ENCODE measurements at places on chromosomes 4 and X.

DNA sequence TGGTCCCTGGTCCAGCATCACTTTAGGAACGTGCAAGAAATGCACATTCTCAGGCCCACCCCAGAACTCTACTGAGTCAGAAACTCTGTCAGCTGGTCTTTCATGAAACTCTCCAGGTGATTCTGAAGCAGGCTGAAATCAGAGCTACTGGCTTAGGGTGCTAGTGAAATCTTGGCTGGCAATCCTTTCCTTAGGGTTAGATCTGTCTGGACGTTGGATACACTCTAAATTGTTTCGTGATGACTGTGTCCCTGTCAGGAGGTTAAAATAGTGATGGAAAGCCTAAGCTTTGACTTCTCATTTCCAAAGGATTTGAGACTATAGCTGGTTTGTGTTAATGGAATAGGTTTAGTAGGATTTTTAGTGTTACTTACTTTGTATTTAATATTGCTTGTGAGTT lies 99.1 kb downstream of the ARHGAP10 start:
- no peak for DNase-seq

GRCh38 chr4:15149839-15150592 lies 147.7 kb downstream of the CPEB2 start:
- DNase-seq = no peak

DNA sequence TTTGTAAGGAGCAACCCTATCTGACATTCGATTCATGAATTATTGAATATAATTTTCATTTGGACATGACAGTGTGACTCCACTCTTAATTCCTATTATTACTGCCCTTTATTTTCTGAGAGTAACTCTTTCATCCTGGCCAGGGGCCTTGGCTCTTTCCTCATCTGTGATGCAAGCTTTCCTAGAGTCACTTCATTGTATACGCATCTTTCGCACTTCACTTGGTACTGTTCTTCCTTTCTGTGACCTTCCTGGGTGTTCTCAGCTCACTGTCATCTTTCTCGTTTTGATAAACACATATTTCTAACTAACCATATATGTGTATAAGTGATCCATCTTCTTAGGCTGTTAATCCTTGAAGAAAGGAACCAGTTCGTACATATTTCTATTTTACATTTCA lies 160.3 kb downstream of the PDGFC start:
- DNase-seq = no peak

GRCh38 chr4:4182835-4183568 lies 43.7 kb downstream of the OTOP1 start:
- no peak for DNase-seq

DNA sequence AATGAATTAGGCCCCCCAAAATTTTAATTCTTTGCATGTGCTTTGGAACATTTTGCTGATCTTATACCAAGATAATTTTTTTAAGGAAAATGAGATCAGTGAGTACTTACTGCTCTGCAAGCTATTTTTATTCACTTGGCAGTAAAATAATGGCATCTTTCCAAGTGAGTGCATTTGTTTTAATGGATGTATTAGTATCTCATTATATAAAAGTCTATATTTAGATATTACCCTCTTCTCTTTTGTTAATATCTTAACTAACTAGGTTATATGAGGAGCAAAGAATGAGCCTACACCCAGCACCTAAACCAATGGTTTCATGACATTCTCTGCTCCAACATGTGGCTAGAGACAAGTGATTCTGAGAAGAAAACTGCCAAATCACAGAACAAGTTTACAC lies 21.1 kb upstream of the ARAF start:
- DNase-seq = no peak

DNA sequence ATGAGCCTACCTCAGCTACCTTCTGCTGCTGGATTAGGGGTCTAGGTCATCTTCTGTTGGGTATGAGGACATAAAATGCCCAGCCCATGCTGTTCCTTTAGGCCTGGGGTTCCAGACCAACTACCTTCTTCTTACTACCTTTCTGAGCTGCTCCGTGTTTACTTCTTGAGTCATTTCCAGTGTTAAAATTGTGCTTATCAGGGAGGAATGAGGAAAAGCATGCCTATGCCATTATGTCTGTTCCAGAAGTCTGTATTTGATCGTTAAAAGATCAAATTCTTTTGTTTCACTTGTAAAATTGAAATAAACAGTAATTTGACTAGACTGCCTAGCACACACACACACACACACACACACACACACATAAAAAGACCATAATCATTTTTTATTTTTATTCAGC lies 1912.7 kb upstream of the TENM3 start:
- no peak for DNase-seq

- no peak for DNase-seq
Measured at GRCh38 chr4:104393655-104394324, 100.9 kb downstream of the CXXC4 start.

DNA sequence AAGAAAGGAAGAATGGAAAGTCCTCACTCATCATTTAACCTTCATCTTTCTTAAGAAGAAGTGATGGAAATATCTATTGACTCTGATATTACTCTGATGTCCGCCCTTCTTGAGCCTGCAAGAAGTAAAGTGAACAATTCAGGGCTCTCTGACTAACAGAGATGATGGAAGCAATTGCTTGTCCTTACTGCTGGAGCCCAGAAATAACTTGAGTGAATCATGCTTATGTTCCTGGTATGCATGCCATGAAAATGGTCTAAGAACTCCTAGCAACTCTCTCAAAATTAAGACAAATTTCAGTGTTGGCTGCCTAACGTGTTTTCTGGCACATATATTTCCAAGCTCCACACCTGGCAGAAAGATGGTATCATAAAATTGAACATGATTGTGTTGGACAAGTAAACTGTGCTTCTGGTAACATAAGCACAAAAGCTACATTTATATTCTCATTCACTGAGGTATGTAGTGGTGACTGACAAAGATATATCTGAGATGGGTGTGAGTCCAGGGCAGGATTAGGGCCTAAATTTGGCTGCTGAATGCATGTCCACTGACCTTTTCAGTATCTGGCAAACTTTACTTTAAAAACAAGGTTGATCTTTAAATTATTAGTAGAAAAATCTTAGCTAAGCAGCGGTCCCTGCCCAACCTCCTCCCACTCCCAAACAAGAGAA lies 109.2 kb upstream of the OTUD4 start:
- no peak for DNase-seq

DNA sequence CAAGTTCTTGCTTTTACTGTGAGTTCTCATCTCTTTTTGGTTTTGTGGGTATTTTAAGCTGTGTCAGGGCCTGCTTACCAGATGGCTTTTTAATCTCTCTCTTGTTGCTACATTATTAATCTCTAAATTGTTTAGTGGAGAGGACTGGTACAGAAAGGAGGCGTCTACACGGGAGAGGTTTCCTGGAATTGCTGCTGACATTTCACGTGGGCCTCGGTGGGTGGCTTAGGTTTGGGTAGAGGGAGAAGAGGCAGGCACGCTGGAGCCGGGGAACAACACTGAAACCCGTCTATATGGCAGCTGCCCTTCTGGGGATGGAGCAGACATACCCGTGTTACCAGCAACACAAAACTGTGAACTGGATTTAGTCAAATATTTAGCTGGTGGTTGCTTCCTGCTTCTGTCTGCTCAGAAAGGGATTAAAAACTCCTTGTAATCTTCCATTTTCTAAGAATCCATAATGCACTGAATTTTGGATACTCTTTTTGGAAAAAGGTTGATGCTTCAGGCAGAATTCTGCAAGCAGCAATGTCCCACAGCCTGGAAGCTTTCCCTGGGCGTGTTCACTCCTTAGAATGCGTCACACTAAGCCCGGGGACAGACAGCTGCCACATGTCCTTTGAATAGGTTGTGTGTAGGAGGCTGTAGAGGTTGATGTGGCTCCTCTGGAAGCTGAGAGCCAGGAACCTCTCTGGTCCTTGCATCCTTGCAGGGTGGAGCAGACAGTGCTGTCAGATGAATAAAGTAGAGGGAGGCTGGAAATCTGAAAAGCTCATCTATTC lies 199.8 kb upstream of the GATB start:
- DNase-seq = no peak

- DNase-seq = no peak
Measured at GRCh38 chr4:136650541-136651277, 881.6 kb downstream of the PCDH18 start.

- no peak for DNase-seq
Measured at GRCh38 chr4:15558561-15558960, 88.9 kb downstream of the CC2D2A start.

DNA sequence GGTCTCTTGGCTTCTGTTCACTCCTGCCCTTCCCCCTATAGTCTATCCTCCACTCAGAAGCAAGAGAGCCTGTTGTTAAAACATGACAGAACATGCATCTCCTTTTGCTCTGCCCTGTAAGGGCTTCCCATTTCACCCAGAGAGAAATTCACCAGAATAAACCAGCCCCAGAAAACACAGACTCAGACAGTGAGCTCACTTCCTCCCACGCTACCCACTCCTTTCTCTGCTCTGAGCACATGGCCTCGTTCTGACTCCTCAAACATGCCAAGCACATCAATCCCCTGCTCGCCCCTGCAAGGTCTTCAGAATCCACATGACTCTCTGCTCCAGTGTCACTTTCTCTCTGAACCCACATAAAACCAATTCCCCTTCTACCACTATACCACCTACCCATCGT lies 50.4 kb downstream of the MID1 start:
- no peak for DNase-seq

DNA sequence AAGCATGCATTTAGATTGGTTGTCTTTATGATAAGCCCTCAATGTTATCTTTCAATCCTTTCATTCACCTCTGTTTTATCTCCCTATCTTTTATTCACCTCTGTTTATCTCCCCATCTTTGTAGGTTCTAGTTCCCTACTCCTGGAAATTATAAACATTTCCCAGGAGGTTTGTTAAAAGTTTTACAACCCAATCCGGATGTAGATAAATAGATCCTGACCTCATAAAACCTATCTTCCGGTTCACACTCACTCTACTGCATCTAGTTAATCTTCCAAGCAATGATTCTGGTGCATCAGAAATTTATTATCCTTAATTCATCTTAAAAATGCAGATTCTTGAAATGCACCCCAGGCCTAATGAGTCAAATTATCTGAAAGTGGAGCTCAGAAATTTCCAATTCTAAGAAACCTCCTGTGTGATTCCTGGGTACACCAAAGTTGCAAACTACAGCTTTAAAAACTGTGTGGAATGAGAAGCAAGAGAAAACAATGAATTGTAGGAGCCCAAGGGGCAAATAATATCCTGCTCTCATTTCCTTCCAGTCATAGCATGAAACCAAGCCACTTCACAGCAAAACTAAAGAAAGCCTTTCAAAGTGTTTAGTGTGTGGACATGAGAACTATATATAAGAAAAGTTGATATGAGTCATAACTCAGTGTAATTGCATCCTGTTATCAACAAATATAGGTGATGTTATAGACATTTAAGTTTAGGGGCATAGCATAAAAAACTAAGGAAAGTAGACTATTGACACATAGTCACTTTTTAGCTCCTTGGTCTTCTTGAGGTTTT lies 51.1 kb upstream of the UGT8 start:
- no peak for DNase-seq

- no peak for DNase-seq
Measured at GRCh38 chr4:98659106-98659592, 738 bp upstream of the TSPAN5 start.

GRCh38 chr4:24063731-24064130 lies 173.9 kb upstream of the PPARGC1A start:
- DNase-seq = no peak

- no peak for DNase-seq
Measured at GRCh38 chrX:39418731-39419638, 617.7 kb downstream of the MID1IP1 start.

GRCh38 chr4:150001815-150002214 lies 76.4 kb upstream of the DCLK2 start:
- no peak for DNase-seq

DNA sequence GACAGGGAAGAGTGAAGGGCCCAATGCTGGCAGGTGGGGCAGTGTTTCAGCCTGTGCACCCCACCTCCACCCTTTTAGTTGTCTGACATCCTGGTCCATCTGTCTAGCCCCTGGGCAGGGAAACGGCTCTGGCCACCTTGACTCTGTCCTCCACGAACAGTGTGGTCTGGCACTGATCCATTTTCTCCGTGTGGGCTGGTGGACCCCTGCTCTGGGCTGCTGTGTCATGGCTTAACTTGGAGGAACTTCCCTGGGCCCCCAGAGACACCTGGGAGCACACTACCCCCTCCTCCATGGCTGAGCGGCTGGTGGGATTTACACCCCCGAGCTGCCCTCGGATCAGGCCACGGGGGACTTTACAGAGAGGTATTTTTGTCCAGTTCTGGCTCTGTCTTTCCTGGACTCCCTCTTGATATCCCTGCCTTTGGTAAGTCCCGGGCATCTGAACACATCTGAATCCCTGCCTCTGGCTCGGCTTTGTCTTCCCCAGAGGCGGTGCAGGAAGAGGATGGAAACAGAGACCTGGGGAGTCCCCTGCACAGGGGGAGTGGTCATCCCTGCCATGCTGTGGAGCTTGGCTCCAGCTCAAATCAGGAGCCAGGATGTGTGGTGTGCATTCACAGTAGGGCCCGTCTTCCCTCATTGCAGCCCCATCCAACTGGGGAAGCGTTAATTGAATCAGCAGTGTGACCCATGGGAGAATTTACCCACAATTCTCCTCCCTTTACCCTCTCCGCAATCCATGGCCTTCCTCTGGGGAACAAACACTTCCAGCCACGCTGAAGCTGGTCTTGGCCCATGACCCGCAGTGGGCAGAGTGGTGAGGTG lies 6.3 kb upstream of the NKX1-1 start:
- DNase-seq = no peak

DNA sequence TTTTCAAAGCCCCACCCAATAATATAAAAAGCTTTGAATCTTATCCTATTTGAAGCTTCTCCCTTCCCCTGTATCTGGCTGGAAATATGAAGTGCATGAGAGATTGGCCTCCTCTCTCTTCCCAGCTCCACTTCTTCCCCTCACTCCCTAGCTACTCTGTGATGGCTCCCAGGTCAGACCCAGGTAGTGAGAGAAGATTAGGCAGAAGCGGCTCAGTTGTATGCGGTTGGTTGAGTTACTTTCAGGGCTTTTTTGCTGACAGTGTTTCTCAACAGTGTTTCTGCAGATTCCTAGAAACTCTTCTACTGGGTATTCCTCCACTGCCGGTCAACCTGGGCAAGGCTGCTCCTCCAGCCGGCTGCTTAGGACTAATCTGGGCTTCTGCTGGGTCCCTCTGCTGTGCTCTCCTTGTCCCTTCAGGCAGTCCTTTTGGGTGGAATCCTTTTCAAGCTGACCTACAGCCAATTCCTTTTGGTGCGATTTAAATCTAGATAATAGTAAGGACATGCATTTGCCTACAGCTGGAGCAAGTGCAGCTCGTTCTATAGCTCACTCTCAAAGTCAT lies 87.4 kb upstream of the SLC7A11 start:
- DNase-seq = no peak

DNA sequence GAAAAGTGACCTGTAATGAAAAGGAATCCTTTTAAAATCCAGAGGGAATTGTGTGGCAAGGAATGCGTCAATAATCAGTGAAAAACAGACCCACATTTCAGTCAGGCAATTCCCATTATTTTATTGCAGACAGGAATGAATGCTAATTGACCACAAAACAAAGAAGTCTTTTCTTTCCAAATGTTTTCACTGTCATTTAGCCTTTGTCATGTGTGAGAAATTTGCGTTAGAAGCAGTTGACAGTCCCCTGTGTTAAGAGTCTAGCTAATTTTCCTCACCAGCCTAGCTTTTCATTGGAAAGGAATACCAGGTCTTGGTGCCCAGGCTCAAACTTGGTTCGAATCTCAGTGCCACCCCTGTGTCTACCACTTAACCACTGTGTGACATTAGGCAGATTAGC lies 83.4 kb downstream of the KIT start:
- no peak for DNase-seq
